ENCODE measurements at places on chromosomes 4 and X. TPM values are rescaled to one million over a fixed set of nuclear protein-coding genes. Genes with fewer than 3 reads are reported as not detected.

DNA sequence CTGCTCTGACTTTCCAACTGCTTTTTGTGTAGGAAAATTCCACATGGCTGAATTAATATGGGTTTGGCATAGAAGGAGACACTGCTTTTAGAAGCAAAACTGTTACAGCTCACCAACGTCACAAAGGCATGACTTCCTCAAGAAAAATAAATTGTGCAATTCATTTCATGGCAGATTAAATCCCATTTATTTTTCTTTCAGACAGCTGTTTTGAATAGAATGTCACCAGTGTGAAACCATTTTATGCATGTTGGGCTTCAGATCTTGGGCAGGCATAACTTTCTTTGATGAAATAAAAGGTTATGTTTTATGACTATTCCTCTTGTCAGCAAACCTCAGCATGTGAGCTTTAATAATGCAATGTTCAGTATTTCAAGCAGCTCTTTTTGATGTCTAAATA lies 542.8 kb downstream of the GALNTL6 start:
- DNase-seq: no peak

Gene TRIM61
- total RNA-seq: not detected

Gene CYBB
- 11.3 TPM for total RNA-seq

DNA sequence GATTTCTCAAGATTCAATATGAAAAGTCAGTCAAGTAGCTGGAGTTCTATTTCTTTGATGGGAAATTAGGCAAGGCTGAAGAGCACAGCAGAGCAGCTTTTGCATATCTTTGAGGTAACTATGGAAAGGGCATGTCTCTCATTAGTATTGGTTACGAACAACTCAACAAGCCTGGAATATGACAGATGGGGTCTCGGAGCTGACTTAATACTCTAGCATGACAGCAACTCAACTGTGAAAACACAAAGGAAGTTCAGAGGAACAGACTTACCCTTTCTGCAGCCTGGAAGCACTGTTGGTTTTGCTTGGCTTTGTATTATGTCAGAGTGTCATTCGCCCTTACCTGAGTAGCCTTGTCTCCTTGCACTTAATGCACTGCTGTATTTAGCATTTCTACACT lies 79.9 kb upstream of the AADAT start:
- DNase-seq: no peak

Gene FSTL5
- total RNA-seq: not detected

Gene TRIM75
- total RNA-seq: not detected

Gene TRAPPC11
- 24.3 TPM for total RNA-seq

- DNase-seq: no peak
Measured at GRCh38 chr4:104901438-104901837, 245.2 kb upstream of the TET2 start.

DNA sequence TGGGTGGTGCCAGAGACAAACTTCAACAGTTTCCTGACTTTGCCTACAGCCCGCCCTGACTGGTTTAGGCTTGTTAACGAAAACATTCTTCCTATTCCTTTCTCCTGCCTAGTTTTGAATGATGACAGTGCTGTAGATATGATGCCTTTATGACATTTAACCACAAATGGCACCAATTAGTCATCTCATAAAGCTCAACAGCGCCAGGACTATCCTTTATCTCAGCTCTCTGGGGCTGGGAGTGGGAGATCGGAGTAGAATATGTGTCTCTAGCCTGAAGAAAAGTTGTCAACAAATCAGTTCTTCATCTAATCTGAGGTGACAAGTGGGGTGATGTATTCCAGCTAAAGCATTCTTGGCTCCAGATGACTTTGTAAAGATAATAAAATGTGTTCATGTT lies 64.6 kb upstream of the SH3RF1 start:
- DNase-seq: no peak

DNA sequence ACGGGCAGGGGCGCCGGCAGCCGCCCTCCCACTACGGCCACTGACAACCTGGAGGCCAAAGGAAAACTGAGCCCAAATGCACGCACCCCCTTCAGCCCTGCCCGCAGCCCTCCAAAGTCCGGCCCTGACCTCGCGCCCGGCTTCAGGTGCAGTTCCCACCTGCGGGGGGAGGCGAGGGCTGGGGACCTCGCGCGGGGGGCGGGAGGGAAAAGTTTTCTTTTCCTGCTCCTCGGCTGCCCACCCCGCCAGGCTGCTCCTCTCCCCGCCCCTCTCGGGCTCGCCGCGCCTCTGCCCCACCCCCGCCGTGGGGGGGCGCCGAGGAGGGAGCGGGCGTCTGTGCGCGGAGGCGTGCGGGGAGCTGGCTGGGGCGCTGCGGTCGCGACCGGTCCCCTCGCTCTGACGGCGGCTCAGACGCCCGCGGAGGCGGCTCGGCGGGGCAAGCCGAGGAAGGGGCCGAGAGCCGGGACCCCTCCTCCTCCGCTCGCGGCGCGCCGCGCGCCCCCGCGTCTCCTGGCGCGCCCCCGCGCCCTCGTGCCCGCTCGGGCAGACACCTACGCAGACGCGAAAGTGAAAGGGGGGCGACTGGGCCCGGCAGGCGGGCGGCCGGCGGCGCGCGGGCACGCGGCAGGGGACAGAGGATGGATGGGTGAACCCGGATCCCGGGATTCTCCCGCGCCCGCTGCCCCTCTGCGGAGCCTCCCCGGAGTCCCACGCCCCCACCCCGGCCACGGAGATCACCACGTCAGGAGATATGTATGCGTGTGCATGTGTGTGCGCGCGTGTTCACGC lies 3.1 kb upstream of the NR3C2 start:
- peak; percentile 72 for DNase-seq

DNA sequence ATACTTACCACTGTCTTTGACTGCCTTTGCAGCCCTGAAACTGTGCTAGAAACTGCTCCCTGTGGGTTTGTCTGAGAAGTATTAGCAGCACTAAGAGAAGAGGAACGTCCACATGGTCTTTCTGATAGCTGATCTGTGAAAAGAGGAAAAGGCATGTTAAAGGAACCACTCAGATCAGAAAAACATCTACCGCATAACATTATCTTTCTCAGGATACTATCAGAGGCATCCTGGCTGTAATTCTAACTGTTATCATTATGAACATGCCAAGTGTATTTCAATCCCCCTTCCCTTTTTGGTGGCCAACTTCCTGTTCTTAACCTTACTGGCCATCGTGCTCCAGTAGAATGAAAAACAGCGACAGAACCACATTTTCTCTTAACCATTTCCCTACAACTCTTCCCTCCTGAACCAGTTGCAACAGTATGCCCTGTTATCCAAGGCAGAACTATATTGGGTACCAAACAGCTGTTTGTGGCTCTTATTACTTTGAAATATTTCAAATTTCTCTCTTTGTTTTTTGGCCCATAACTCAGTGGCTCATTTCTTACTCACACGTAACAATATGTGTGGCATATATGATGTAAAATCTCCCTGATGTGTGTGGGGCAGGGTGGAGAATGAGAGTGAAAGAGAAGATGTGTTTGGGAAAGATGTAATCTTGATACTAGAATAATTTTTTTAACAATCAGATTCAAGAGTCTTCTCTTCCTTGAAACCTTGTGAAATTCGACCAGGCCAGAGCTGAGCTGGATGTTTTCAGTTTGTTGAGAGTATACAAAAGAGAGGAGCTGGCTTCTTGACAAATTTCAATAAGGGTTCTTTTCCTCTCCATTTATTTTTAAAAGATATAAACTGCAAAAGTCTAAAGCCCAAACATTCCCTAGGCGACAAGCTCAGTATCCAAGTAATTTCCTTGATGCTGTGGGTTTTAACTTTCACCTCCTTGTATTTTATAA lies 35.2 kb downstream of the ARHGEF6 start:
- no peak for DNase-seq

DNA sequence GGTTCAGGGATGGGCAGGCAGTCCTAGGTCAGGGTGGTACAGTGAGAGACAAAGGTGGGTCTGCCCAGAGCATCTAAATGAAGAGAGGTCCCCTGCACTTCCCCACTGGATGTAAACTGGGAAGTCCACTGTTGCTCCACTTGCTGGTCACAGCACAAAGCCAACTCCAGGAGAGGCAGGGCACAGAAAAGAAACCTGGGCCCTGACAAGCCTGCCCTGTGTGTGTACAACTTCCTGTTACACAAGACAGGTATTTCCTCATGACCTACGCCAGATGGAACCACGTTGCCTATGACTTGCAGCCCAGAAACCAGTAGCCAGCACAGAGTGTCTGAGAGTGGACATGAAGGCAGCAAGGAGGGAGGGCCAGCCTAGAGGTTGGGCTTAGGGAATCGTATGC lies 161.8 kb downstream of the SH3KBP1 start:
- no peak for DNase-seq

GRCh38 chrX:94676285-94676684 lies 1002.3 kb downstream of the FAM133A start:
- no peak for DNase-seq

Gene HERC5
- 2.8 TPM for total RNA-seq

- DNase-seq: no peak
Measured at GRCh38 chr4:121166976-121167375, 2.9 kb upstream of the TNIP3 start.

Gene CT47B1
- not detected for total RNA-seq

GRCh38 chr4:182805321-182805720 lies 111.9 kb downstream of the DCTD start:
- no peak for DNase-seq

Gene NCAPG
- total RNA-seq: 0.40 TPM

Gene PDHA1
- total RNA-seq: 823 TPM

DNA sequence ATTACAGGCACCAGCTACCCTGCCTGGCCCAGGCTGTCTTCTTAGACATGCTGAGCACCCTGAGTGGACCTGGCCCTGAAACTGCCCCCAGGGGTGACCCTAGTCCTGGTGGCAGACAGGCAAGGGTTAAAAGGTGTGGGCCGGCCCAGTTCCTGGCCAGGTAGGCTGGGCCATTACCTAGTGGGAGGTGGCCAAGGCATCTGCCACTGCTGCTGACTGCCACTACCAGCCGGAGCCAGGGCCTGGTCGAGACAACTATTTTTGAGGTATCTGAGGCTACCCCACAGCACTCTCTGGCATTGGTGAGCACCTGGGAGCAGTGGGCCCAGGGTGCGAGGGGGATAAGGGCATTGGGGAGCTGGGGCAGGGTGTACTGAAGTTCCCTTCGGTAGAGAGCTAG lies at the start of gene CCDC120:
Gene CCDC120 (plus strand): TSS at position 206 of the 400 bp plus-strand sequence. CDS start 3,043 bp downstream, outside the sequence.
- DNase-seq: no peak

DNA sequence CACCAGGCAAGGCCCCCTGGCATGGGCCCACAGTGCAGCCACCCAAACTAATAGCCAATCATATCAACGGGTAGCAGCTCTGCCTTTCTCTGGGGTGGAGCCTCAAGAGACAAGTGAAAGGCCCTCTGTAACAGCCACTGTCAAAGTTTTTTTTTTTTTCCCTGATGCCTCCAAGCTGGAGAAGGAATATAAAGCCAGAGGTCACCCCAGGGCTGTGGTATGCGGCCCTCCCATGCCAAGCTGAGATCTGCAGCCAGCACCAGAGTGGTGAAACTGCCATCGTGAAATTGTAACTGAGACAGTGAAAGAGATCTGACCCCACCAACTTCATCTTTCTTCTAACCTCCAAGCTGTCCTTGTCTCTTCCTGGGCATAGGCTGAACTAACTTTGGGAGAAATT lies 407.0 kb downstream of the KLHL4 start:
- DNase-seq: peak; percentile 22

Gene HHIP
- total RNA-seq: 0.16 TPM

GRCh38 chr4:5962416-5962815 lies 55.8 kb downstream of the C4orf50 start:
- no peak for DNase-seq

Gene NPNT
- total RNA-seq: 10.7 TPM

DNA sequence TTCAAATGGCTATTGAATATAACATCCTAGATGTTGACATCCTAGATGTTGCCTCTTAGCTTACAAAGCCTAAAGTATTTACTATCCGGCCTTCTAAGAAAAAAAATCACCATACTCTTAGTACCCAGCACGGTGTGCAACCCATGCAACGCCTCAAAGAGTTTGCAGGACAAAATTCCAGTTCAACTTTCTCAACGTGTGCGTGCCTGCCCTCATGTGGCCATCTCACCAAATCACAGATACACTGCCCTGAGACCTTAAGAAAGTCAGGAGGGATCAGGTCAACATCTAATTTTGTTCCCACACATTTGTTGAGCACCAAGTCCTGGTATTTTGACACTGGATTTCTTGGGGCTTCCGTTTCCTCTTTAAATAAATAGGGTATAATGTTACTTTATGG lies 68.3 kb downstream of the CRMP1 start:
- no peak for DNase-seq

GRCh38 chr4:145056325-145057130 lies 41.5 kb downstream of the ANAPC10 start:
- no peak for DNase-seq

Gene SPANXN4
- total RNA-seq: not detected

- no peak for DNase-seq
Measured at GRCh38 chr4:73222466-73223257, 35.9 kb downstream of the ANKRD17 start.

- no peak for DNase-seq
Measured at GRCh38 chr4:3607690-3608552, 75.7 kb upstream of the LRPAP1 start.

GRCh38 chr4:74426101-74426500 lies 18.8 kb upstream of the AREG start:
- DNase-seq: no peak

- DNase-seq: no peak
Measured at GRCh38 chr4:26842911-26843310, 17.7 kb upstream of the STIM2 start.

Measured in psoas muscle (tissue), 8 donors.